ENCODE measurements at places on chromosomes 1 and 21.

DNA sequence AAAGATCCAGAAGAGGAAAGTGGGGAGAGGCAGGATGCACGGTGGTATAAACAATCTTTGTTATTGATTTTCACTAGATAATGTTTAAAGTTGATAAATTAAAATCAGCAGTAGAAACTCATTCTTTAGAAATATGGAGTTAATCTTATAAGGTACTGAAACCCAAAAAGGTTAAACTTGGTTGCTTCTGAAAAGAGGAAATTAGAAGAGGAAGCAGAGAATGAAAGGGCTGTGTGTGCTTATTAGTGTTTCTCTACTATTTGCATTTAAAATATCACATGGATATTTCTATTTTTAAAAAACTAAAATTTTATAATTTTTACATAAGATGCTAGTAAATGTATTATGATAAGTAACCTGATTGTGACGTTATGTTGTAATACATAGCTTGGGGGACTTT is 24.4 kb downstream of the C1orf141 start:
- no peak for DNase-seq

DNA sequence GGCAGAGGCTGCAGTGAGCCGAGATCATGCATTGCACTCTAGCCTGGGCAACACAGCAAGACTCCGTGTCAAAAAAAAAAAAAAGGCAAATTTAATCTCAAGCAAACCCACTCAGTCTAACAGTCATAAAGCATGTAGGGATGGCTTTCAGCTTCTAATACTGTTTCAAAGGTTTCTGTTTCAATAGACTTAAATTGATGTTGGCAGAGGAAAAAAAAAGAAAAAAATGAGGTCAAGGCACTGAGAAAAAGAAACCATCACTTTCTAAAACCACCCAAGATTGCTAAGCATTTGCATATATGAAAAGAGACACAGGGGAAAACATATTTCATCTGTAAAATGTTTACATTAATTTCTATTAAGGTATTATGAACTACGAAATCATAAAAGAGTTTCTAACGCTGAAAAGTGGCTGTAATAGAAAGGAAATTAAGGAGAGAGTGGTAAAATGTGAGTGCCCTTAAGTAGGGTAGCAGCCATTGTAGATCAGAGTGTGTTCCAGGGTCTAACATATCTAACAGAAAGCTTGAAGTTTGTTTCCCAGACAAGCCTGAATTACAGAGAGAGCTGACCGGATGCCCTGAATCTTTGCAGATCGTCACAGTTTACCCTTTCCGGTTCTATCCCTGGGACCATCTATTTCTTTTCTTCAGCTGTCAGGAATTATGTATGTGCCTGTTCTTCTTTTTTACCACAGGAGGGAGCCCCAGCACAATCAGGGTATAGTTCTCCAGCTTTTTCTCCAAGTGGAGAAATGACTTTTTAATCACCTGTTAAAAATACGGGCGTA is 70.0 kb downstream of the PLD5 start:
- no peak for DNase-seq

DNA sequence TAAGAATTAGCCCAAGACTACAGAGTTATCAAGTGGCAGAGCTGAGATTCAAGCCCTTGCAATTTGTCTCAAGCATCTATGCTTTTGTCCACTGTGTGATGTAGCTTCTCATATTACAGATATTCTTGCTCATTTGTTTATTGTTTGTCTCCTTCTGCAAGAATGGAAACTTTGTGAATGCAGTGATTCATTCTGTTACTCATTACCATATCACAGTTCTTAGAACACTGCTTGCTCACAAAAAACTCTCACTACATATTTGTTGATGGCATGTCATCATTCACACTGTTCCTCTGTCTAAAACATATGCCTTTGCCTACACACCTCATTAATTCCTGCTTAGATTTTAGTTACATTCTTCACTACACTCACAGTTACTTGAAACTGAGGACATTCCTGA is 1198.9 kb downstream of the PLA2G4A start:
- no peak for DNase-seq

GRCh38 chr1:9084906-9085305 is 15.5 kb upstream of the SLC2A5 start:
- DNase-seq: no peak

DNA sequence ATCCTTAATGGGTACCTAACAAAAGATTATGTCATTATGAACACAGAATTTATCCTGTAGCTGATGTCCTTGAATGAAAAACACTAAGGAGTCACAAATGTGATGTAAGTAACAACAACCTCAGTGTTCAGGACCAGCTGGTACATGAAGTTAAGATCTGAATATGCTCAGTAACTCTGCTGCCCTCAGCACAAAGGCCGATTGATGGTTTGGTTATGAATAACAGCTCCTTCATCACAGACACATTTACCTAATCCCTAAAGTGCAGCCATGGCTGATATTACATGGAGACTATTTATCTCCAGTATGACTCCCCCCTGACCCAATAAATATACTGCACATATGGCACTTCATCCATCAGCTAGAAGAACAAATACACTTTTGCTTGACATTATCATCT is 75.2 kb downstream of the PLPPR5 start:
- no peak for DNase-seq

DNA sequence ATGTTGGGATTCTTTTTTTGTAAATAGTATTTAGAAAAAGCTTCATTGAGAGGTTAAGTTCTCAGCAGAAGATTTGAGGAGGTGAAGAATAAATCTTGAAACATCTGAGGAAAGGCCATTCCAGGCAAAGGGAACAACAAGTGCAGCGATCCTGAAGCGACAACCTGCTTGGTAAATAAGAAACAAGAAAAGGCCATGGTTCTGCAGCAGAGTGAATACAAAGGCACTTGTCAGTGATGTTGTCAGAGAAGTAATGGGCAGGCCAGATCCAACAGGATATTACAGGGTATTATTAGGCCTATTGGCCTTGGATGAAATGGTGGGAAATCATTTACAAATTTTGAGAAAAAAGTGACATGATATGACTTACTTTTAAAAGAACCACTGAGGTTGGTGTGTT is 960.0 kb downstream of the PLA2G4A start:
- no peak for DNase-seq

DNA sequence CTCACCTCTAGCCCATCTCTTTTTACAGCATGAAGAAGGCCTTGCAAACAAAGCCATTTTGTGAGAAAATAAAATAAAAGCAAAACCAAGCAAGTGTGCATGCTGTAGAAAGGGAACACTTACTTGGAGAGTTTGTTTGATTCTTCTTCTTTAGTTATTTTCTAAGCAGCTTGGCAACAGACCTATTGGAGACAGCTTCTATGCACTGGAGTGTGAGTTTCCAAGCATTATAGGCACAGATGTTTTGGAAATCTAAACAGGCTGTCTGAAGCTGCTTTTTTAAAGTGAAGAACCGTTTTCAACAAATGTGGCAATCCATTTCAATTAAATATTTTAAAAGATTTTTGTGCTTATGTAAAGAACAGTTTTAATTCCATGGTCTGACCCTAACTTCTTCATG is 76.6 kb downstream of the NGF start:
- no peak for DNase-seq

DNA sequence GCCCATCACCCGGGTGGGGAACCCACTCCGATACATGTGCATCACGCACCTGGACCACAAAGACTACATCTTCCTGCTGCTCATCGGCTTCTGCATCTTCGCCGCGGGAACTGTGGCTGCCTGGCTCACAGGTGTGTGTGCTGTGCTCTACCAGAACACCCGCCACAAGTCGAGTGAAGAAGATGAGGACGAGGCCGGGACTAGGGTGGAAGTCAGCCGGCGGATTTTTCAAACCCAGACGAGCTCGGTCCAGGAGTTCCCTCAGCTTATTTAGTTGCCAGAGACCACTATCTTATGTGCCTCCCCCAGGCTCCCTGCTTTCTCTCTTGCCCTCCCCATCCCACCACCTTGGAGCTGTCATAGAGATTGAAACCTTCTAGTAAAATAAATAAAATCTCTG is 19.8 kb downstream of the LRRC52 start:
- DNase-seq: no peak

DNA sequence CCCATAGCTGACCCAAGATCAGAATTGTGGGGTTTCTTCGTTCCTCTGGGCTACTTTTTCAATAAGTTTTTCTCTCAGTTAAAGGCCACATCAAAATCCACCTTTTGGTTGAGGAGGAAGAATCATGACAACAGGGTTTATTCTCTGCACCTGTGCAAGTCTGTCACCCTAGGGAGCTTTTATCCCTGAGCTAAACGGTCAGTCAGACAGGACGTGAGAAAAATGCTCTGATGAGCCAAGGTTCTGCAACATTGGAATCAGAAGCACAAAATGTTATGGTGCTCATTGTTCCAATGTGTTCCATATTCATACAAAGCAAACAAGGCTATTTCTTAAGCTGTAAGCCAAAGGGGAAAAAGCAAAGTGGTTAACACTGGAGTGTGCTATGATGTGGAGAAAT is 7.4 kb upstream of the ERICH3 start:
- no peak for DNase-seq

DNA sequence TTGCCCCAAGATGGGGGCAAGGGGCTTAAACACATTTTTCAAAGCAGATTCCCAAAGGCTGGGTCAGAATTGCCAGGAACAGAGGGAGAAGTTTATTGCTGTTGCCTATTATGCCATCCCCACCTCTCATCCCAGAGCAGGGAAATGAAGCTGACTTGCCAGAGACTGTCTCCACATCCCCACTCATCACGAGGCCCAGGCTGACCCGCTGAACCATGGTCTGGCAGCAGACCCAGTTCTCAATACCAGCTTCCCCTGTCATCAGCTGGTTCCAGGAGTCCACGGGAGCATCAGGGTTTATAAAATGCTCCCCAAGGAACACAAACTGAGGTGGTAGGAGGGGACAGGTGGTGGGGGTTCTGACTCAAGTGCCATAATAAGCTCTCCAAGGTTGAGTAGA is 605.9 kb downstream of the NPHP4 start:
- no peak for DNase-seq

GRCh38 chr1:2474933-2475371 is 1.1 kb upstream of the PLCH2 start:
- DNase-seq: no peak

DNA sequence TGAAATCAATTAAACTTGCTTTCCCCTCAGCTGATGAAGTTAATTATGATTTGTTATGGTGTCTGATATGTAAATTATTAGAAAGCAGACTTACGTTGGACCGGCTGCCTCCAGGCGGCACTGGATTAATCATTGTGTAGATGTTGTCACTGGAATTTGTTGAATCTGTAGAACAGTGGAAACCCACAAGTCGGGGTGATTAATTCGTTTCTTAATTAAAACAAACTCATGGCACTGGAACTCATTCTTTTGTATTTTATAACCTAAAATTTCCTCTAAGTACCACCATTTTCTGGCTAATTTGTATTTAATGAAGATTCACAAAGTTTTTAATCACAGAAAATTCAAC is 39.0 kb downstream of the MRPL37 start:
- DNase-seq: no peak

GRCh38 chr1:246245541-246245940 is 261.5 kb downstream of the SMYD3 start:
- no peak for DNase-seq

- DNase-seq: no peak
Measured at GRCh38 chr1:212754193-212754592, 37.4 kb downstream of the NSL1 start.

DNA sequence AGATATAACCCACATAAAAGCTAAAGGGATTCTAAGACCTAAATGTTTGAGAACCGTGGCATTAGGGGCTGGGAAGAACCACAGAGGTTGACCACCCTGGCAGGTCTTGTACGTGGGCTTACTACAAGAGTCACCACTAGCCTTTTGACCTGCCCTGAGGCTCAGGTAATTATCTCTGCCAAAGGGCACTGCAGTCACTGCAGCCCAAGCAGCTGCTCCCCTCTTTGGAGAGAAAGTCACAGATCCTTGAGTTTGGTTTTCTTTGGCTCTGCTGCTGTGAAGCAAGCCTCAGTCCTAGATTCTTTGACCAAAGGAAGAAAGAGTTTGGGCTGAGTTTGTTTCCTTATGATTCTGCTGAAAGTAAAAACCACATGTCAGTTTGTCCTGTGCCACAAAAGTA is 11.6 kb downstream of the PARK7 start:
- DNase-seq: no peak

DNA sequence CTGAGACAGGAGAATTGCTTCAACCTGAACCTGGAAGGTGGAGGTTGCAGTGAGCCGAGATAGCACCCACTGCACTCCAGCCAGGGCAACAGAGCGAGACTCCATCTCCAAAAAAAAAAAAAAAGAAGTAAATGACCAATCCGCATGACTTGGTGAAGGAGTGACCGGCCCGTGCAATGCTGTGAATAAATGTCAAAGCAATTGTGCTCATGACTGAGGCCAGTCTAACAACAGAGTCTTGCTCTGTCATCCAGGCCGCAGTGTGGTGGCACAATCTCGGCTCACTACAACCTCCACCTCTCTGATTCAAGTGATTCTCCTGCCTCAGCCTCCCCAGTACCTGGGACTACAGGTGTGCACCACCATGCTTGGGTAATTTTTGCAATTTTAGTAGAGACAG is 27.8 kb upstream of the SLC19A1 start:
- no peak for DNase-seq

DNA sequence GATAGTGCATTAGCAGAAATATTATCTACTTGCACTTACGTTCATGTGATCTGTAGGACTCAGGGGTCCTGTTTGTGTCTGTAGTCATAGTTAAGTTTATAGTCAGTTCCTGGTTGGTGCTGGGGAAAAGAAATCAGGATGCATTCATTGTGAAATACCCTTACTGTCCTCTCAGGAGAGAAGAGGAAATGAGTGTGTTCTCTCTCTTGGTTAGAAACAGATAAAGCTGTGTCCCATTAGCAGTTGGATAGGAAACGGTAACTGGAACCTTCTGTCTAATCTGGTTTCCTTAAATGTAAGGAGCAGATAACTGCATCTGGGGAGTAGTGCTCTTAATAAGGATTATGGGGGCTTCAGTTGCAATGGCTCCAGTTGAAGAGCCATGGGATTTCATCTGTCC is 8.9 kb downstream of the SDCCAG8 start:
- DNase-seq: no peak

GRCh38 chr1:191609305-191609704 is 549.0 kb upstream of the RGS18 start:
- DNase-seq: no peak

- DNase-seq: no peak
Measured at GRCh38 chr1:197725044-197725443, 50.2 kb downstream of the DENND1B start.

- DNase-seq: no peak
Measured at GRCh38 chr1:236494586-236495466, 29.0 kb upstream of the LGALS8 start.

DNA sequence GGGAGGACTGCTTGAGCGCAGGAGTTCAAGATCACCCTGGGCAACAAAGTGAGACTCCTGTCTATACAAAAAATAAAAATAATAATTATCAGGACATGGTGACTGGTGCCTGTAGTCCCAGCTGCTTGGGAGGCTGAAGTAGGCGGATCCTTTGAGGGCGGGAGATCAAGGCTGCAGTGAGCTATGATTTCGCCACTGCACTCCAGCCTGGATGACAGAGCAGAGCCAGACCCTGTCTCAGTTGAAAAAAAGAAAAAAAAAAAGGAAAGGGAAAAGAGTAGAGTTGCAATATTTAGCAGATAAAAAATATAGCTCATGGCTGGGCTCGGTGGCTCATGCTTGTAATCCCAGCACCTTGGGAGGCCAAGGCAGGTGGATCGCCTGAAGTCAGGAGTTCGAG is 3.3 kb upstream of the S1PR1 start:
- DNase-seq: no peak

Data from effector CD8-positive, alpha-beta T cell (primary cell).